ENCODE measurements at places on chromosomes 11 and 22.

DNA sequence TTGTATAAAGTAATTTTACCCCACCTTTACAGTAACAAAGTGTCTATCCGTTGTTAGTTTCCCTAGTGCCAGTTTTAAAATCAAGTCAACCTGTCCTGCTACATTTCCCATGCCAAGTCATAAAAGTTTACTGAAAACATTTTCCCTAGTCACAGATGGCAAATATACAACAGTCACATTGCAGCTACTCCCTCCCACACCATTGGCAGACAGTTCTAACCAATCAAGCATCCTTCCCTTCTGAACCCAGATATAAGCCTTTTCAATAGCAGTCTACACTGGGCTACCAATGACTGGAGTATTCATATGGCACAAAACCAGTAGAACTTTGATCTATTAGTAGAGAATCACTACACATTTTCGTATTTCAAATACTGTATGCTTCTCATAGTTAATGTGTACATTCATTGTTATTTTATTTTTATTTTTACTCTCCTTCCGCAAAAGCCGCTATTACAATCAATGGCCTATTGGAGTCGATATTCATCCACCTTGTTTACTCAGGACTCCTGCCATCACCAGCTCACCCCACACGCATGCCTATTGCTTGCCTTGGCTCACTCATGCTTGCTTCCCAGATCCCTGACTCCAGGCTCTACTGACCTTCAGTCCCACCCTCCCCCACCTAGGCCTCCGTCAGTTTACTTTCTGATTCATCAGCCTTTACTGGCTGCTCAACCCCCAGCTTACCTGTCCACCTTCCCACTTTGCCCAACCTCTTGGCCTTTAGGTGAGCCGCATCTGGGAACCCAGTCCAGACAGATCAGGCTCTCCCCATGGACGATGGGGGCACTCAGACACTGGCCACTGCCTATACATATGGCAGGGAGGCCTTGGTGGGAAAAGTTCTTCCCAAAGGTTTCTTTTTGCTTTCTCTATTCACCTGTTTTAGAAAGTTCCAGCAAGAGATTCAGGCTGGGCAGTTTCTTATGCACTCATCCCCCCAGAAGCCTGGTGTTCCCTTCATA lies 408.4 kb downstream of the SOX6 start:
- no peak for DNase-seq

DNA sequence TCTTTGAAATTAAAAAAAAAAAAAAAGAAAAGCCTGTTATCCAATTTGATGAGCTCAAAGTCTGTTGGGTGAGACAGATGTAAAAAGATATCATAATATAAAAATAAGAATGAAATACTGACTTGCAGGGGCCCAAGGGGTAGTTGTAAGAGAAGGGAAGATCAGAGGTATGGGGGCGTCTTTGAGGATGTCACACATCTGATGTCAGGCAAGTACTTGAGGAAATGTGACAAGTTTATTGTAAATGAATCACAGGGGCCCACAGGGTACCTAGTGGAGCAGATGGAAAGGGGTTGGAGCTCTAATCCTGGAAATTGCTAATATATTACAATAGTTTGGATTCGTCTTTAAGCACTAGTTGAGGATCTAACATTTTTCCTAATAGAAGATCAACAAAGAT lies 131.6 kb downstream of the MAML2 start:
- DNase-seq, result no peak

DNA sequence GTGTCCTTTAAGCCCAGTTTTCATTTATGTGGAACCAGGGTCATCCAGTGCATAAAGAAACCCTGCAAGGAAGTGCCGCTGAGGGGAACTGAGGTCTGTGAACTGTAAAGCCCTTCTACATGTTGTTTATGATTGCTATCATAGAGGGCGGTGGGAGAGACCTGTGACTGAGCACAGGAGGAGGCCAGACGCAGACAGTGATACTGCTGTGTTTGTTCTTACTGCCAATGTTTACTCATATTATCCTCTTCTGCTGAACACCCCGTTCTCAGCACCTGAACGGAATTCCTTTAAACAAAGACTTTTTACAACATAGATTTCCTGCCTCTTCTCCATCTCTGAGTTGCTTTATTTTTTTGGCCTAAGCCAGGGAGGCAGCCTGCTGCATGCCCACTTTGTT lies 967 bp upstream of the GALNT18 start:
- no peak for DNase-seq

GRCh38 chr11:40100162-40100553 lies 1359.3 kb downstream of the LRRC4C start:
- DNase-seq, result no peak

GRCh38 chr22:47064416-47064815 lies 302.0 kb downstream of the TBC1D22A start:
- DNase-seq, result no peak

DNA sequence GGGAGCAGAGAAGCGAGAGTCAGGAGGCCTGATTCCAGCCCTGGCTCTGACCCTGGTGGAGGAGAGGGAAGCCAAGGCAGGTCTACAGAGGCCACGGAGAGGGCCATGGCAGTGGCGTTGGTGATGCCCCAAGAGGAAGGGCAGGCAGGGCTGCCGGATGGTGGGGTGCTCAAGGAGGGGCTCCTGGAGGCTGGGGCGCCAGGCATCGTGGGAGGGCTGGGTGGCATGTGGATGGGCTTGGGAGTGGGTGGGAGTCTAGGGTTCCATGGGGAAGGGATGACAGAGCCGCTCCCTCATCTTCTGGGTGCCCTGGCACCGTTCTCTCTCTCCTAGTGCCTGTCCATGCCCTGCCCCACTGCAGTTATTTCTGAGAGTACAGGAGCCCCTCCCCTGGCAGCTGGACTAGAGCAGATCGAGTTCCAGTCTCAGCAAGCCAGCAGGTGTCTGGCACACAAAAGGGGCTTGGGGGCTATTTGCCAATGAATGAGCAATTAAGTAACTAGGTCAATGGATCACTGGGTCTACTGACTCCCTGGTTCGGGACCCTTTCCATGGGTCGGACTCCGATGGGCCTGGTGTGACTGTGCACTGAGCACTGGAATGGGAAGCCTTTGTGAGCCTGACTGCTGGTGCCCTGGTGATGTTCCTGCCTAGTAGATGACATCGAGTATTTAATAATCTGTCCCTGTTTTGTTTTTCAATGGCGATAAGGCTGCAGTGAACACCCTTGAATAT lies 570.0 kb downstream of the TBC1D22A start:
- no peak for DNase-seq

GRCh38 chr11:85805387-85805786 lies 5.6 kb downstream of the SYTL2 start:
- peak; percentile 20 for DNase-seq

- no peak for DNase-seq
Observed at GRCh38 chr11:13367115-13367514, 89.5 kb downstream of the BMAL1 start.

GRCh38 chr11:95831198-95831883 lies 41.0 kb downstream of the CEP57 start:
- DNase-seq, result peak; percentile 97

DNA sequence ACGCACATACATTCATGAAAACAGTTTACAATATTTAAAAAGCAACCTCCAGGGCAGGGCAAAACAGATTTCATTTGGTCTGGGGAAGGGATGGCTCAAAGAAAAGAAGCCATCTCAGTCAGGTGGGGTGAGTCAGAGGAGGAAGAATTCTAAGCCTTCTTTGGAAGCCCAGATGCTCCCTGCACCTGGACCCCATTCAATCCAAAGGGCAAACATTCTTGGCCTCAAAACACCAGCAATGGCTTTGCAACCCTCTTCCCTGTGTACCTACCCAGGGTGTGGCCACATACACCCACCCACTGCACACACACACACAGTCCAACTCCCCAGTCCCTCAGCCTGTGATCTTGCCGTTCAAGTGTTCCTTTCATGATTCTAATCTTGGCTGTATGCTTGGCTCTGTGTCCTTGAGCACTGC lies 2.0 kb downstream of the KCNE3 start:
- no peak for DNase-seq

- no peak for DNase-seq
Observed at GRCh38 chr11:62544581-62545436, 1.8 kb downstream of the AHNAK start.

GRCh38 chr11:45366619-45367190 lies 80.6 kb upstream of the SYT13 start:
- DNase-seq, result no peak

- no peak for DNase-seq
Observed at GRCh38 chr11:110261195-110262071, 35.0 kb downstream of the RDX start.

DNA sequence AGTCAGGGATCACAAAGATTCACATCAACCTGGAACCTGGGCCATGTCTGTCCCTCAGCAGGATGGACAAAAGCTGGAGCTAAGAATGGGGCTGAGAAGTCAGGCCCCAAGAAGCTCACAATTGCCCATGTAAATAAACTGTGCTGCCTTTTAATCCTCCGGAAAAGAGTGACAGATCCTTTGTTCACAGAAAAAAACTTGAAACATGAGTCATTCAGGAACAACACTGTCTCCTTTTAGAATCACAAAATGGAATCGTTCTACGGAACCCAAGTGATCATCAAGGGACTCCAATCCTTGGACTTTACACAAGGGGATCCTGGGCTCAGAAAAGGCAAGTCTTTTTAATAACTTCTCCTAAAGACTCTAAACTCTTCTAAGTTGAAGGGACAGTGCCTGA lies 36.1 kb downstream of the RELT start:
- DNase-seq, result no peak

Measured in fibroblast of upper back skin (primary cell).